ENCODE measurements at places on chromosomes 6 and 20.

DNA sequence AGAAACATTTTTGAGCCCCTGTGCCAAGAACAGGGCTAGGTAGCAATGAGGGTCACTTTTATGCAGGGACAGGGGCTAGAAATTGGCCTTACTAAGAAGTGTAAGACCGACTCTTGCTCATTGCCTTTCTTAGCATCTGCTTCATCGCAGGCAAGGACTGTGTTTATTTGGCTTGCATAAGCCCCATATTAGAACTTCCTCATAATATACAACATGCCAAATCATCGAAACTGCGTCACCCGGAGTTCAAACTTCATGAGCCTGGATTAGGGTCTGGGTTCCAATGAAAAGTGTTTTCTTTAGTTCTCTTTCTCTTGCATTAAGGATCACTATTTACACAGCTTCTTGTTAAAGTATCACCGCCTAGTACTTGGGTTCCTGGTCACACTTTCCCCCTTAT lies 977 bp upstream of the SMAP1 start:
- DNase-seq = no peak

GRCh38 chr6:3651698-3652229 lies 99.7 kb downstream of the PXDC1 start:
- no peak for DNase-seq

DNA sequence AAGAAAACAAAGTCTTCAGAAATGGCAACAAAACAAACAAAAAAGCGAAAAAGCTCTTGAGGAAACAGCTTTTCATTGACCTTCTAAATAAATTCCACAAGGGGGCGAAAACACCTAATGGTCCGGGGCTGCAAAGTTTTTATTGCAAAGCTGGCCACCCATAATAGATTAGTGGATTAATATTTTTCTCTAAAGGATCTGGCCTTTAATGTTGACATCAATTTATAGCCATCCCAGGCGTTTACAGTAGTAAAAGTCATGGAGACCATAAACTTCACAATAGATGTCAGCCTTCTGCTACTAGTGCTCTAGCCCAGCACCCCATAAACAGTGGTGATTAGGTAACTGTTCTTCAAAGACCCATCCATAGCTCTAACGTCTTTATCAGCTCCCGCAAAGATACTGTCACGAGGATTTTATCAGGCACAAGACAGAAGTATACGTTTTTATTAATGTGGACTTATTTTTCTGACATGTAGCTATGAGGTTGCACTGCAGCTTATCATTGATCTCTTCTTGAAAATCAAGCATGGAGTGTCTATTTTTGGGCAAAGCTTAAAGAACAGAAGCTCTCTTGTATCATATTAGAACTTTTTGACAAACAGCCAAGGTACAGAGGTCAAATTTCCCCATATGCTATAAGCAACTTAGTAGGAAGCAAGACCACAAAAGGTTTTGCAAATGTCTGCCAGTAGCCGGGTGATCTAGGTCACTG lies 4.7 kb downstream of the CITED2 start:
- DNase-seq = no peak

DNA sequence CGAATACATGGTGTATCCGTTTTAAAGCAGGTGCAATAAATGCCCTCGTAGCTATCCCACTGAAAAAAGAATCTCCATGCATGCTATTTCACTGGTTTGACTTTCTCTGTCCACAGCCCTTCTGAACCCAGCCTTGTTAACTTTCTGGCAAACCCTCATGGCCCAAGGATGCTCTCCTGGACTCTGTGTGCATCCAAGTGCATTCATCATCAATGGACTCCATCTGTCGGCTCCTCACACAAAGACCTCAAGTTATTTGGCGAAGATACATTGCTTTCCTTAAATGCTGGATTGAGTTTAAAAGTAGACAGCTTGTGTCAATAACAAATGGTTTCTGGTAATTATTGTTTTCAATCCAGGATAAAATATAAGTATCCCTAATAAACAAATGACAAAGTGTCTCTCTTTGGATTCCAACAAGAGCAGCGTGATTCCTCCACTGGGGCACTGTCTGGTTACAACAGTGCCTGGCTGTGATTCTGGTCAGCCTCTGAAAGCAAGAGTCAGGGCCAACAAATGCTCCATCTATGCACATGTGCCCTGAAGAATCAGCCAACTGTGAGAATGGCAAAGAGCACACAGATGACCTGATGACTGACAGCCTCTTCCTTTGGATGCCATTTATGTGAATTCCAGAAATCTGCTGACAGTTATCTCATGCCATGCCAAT lies 55.7 kb downstream of the FYN start:
- no peak for DNase-seq

- no peak for DNase-seq
Measured at GRCh38 chr6:84685983-84686584, 78.3 kb downstream of the TBX18 start.

DNA sequence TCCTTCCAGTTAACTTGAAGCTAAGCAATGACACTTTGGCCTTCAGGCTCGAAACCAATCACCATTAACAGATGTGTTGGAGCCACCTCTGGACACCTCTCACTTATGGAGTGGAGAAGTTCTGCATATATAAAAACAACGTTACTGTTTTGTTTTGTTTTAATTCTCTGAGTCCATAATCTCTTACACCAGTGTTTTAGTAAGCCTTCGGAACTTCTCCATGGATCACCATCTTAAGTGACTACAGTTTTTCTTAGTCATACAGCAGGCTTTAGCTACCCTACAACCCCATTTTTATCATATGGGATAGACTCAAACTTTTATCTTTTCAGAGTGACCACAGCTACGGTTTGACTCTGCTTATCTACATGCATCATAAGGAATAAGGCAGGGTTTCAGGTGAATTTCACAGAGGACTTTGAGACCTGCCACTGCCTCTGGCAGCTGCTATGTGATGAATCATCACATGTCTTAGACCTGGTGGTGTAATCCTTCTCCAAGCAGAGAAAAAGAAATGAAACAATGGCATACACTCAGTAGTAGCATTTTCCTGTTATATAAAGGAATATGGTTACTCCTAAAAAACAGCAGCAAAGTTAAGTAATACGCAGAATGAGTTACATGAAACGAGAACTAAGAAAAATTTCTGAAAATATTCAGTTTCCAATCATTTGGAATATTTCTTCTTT lies 5.5 kb upstream of the HDDC2 start:
- DNase-seq = no peak

GRCh38 chr20:17757496-17757895 lies 57.7 kb downstream of the BANF2 start:
- no peak for DNase-seq

- no peak for DNase-seq
Measured at GRCh38 chr20:17542993-17543412, 11.8 kb upstream of the BFSP1 start.

DNA sequence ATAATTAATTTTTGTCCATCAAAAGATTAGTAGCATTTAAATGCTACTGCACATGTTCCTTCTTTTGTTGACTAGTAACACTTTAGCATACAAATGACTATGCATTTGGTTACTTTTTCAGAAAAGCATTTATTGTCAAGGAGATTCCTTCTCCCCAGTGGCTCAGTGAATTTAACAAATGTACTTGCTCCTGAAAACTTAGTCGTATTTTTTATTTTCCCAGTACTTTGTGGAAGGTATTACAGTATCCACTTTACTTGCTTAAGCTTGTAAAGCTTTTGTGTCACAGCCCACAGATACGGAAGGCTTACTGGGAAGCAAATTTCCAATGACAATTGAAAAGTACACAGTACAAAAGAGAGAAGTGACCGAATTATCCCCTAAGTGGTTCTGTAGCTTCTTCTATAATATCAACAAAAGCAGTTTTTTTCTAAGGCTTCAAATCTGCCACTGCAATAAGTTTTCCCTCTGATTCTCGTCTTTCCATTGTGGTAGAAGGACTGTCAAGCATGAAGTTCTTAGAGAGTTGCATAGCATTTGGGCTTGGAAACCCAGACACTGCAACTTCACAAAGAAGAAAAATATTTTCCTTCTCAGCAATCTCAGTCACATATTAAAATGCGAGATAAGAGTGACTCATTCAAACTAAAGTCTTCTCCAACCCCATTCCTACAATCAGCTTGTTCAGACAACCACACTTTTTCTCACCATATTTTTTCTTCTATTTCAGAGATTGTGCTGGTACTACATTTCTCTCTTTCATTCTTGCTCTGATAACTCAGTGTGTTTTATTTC lies 431.2 kb downstream of the GRIK2 start:
- DNase-seq = no peak

DNA sequence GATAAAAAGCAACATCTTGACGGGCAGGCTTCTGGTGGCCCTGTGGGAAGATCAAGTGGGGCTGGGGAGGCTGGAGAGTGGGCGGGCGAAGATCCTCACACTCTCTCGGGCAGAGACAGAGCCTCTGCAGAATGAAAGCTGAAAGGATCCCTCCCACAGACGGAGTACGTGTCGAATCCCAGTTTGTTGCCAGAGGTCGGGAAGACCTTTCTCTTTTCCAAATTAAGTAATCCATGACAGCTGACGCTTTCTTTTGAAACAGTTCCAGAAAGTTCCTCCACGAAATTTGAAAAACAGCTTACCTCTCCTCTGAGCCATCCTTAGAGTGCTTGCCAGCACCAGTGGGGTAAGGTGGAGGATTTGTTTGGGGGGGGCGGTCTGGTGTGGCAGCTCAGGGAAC lies 155.6 kb upstream of the SMLR1 start:
- no peak for DNase-seq

- DNase-seq = no peak
Measured at GRCh38 chr20:9474835-9475415, 39.5 kb upstream of the LAMP5 start.

- peak; percentile 37 for DNase-seq
Measured at GRCh38 chr6:43391440-43392031, 22.1 kb upstream of the ZNF318 start.

DNA sequence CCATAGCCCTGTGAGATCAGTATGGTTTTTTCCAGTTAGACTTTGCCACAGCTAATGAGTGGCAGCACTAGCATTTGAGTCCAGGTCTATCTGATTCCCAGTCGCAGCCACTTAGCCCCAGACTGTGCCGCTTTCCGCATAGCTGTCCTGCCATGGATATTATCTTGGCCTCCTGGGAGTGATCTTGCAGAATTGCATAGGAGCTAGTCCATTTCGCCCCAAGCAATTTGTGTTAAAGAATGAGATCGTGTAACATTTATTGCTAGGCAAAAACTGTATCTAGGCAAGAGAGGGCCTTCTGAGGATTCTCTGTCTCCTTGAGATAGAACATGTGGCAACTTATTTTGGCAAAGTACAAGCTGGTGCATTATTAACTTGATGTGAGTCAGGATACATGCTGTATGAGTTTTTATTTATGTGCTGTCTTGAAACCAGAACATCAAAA lies 74.2 kb downstream of the EZR start:
- DNase-seq = no peak

GRCh38 chr6:62042429-62042828 lies 243.6 kb downstream of the KHDRBS2 start:
- no peak for DNase-seq

GRCh38 chr6:5085648-5086293 lies 630 bp downstream of the PPP1R3G start:
- DNase-seq = no peak

DNA sequence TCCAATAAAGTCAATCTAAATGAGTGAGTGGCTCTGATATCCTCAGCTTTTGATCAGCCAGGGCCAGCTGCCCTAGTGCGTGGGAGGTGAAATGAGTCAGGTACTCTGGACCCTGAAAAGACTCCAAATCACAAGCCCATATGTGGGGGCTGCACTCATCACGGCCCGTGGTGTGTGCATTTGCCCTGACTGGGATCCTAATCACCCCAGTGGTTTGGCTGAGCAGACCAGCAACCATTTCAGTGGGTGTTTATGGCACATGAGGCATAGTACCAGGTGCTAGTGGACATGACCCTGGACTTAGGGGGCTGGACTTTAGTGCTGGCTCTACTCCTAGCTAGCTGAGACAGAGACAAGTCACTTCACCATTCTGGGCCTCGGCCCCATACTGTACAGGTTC lies 39.4 kb downstream of the SCML4 start:
- peak; percentile 39 for DNase-seq

DNA sequence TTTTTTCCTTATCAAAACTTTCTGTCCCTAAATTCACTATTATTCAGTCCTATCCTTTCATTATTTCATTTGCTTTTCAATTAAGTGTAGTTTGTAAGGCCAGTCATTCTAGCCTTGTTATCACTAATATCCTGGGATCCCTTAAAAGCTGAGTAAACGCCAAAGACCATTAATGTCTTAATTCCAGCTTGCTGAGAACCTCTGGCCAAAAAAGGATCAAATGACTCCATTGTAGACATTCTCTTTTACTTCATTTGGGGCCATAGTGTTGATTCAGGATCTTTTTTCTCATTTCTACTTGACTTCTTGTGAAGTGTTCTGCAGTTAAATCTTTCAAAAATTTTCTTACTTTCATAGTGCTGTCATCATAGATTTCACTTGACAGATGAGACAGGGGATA lies 379.7 kb downstream of the LAMA2 start:
- no peak for DNase-seq

DNA sequence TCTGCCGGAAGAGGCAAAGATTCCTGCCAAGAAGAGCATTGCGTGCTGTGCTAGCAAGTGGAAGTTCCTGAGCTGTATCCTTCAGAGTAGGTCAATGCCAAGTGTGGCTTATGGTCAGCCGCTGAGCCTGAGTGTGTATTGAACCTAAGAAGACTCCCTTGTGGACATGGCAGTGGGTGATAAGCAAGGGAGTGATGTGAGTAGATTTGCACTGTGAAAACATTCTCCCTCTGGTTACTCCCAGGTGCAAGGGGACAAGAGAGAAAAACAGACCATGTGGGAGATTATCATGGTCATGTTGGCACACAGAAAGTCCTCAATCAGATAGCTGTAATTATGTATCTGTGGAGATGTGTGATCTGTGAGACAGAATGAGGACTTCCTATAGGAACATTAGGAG lies 6.1 kb upstream of the TMEM74B start:
- DNase-seq = no peak

DNA sequence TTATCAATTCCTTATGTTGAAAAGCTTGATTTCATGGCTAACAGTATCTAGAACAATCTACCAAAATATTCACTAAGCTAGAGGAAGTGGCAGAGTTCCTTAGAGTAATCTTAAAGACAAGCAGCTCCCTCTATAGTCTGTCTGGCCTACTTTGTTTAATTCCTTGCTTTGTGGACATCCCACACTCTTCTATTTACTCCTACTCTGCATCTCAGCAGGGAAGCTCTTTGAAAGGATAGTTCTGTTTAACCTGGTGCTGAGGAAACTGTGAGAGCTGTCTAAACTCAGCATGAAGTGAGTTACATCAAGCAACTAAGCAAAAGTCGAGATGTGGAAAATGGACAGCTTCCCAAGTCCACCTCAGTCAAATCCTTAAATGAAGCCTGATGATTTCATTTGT lies 4.3 kb downstream of the REV3L start:
- DNase-seq = no peak

DNA sequence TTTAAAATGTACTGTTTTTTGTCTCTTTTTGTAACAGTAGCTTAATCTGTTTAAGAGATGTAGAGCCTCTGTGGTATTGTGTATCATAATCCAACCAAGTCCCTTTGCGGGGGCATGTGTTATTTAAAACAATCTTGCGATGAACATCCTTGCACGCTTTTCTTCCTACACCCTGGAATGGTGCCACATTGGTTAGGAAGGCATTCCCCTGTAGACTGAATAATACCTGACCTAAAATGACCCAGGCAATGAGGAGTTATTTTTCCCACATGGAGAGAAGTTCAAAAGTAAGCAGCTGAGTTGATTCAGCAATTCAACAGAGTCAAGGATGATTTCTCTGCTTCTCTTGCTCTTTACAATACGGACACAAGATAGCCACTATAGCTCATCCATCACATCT lies 142.0 kb upstream of the PMEPA1 start:
- DNase-seq = no peak

GRCh38 chr6:106527117-106527516 lies 102.2 kb downstream of the RTN4IP1 start:
- no peak for DNase-seq
